ENCODE measurements at places on chromosomes 1 and 21.
A peak's percentile ranks its signal among the peaks of the same experiment; 100 is the strongest.

DNA sequence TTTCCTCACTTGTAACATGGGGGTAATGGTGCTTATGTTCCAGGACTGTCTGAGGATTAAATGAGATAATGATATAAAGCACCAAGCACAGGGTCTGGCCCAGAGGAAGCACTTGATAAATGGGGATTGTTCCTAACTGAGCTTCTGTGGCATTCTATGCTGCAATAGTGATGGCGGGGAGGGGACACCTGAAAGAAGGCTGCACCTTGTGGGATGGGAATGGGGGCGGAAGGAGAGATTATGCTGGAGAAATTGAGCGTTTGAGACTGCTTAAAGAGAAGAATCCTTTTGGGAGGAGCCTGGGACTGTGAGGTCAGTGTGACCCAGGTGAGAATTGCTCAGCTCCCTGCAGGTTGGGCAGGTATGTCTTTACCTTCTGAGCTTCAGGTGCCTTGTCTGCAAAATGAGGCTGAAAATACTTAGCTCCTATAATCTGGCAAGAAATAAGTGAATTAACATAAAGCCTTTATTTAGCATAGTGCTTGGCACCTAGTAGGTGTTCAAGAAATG, 55.9 kb upstream of the CTPS1 start:
- no peak for DNase-seq

DNA sequence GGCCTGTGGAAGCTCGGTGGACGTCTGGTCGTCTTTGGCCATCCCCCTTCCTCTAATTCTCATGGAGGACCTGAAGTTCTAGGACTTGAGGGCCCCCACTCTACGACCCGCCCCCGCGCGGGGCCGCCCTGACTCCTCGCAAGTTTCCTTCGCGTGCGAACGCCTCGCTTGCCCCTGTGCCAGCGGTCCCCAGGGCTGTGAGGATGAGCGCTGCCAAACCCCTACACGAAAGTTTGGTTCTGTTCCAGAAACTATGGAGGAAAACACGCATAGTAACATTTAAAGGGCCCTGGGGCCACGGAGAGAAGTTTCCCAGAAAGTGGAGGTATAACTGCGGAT, 304 bp upstream of the GNG12 start:
- no peak for DNase-seq

GRCh38 chr1:30650968-30651320, 72.4 kb downstream of the MATN1 start:
- no peak for DNase-seq

GRCh38 chr1:179365342-179366092, at the start of gene AXDND1:
TSS of gene AXDND1 (plus strand) at chr1:179365971. CDS start at chr1:179366510, 539 bp downstream.
- DNase-seq = peak; percentile 79

- no peak for DNase-seq
Observed at GRCh38 chr1:247406014-247406656, 9.8 kb upstream of the NLRP3 start.

DNA sequence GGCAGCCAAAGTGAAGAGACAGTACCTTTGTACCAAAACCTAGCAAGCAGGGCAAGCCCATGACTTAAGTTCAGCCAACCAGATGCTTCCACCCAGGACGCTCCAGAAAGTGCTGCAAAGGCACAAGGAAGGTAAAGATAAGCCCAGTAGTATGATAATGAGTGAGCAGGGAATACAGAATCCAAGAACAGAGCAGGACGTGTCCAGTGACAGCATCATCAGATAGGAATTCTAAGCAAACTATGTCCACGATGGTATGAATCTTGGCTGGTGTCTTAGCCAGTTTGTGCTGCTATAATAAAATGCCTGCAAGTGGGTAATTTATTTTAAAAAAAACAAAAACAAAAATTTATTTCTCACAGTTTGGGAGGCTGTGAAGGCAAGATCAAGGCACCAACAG, 13.6 kb downstream of the GJA4 start:
- DNase-seq = no peak

- no peak for DNase-seq
Observed at GRCh38 chr21:46031484-46031883, 49.9 kb downstream of the COL6A1 start.

DNA sequence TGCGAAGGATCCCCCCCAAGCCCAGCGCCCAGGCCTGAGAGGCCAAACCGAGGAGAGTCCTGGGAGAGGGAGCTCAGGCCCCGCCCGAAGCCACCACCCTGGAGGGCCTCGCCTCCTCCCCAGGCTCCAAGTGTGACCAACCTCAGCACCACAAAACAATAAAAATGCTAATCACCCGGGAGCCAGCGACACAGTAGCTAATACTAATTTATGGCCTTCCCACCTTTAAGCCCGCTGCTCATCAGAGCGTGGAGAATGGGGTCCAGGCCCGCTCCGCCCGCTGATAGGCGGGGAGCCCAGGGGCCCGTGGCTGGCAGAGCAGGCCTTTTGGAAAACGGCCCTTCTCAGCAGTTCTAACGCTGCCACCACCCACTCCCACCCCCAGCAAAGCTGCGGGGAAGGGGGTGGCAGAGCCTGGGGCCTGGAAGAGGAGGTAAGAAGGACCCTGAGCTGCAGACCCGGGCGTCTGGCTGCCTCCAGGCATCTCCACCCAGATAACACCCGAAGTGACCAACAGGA, 20.4 kb upstream of the TAS1R2 start:
- no peak for DNase-seq

DNA sequence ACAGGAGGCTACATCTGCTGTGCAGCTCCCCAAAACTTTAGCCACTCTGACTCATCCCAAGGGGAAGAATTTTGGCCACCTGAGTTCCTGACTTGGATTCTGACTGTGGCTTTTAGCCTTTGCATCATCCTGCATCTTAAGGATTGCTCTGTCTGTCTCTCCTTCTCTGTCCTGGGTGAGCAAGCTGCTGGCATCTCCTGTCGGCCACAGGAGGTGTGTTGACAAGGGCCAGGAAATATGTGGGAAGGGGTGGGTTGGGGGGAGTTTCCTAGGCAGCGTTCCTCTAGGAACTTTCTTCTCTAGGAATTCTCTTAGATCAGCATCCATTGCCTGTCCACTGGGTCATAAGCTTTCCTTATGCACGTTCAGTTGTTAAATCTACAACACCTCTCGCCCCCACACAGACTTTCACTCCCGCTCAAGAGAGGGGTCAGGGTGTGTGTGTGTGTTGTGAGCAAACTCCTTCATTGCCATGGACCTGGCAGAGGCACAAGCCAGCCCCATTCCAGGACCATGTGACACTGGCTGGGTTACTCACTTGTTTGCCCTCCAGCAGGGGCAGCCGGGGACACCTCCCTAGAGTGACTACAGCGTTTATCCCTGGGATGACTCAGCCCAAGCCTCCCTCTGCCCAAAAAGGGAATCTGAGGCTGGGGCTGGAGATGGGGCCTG, 145.0 kb upstream of the DUSP10 start:
- DNase-seq = no peak

GRCh38 chr1:34695580-34695979, 59.3 kb upstream of the GJB5 start:
- no peak for DNase-seq

DNA sequence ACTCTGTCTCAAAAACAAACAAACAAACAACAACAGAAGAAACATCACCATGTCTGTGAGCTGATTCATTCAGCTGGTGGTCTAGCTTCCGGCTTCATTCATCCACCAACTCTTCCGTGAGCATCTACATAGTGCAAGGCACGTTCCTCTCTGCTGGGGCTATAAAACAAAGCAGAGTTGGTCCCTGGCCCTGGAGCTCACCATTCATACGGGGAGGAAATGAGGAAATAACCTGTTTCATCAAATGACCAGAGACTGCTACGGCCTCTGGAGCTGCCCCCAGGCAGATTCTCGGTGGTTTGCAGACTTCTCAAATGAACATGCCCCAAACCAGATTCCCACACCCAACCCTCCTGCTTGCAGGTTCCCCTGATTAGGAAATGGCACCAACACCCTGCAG, 41.0 kb upstream of the ID3 start:
- no peak for DNase-seq

- DNase-seq = no peak
Observed at GRCh38 chr1:199202331-199202730, 563.5 kb downstream of the PTPRC start.

GRCh38 chr1:110337704-110338308, 1.4 kb upstream of the RBM15 start:
- peak; percentile 3 for DNase-seq

DNA sequence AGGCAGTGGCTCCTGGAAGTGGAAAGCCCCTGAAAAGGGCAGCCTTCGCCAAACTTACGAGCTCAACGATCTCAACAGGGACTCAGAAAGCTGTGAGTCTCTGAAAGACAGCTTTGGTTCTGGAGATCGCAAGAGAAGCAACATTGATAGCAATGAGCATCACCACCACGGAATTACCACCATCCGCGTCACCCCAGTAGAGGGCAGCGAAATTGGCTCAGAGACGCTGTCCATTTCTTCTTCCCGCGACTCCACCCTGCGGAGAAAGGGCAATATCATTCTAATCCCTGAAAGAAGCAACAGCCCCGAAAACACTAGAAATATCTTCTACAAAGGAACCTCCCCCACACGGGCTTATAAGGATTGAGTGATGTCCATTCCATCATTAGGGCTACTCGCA, 42.4 kb downstream of the PLPPR4 start:
- no peak for DNase-seq

- DNase-seq = no peak
Observed at GRCh38 chr1:96707023-96707422, 14.6 kb upstream of the PTBP2 start.

GRCh38 chr1:33282791-33283190, 26.5 kb downstream of the ZNF362 start:
- no peak for DNase-seq

DNA sequence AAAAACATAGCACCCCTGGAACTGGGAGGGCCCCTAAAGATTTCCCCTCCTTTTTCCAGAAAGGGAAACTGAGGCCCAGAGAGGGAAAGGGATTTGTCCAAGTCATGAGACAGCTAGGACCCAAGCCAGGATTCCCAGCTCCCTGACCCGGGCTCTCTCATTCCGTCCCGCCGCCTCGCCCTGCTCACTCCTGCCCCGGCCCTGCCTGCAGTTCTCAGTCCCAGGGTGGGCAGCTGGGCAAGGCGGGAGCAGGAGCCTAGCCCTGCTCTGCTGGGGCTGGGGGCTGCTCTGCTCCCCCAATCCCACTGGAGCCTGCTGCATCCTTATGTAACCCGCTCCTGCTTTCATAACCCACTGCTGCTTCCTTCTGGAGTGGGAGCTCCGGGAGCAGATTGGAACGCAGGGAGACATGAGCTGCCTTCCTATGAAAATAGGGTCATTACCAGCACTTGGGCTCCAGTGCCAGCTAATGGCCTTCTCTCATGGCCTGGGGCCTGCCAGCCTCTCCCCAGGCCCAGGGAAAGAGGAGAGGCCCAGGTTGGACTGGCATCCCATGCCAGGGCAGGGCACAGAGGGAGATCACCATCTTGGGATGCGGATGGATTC, 84.5 kb downstream of the CAMK2N1 start:
- no peak for DNase-seq

- DNase-seq = no peak
Observed at GRCh38 chr1:21321963-21322680, 31.9 kb upstream of the ECE1 start.

GRCh38 chr1:43444151-43444828, 9.4 kb downstream of the HYI start:
- DNase-seq = no peak

DNA sequence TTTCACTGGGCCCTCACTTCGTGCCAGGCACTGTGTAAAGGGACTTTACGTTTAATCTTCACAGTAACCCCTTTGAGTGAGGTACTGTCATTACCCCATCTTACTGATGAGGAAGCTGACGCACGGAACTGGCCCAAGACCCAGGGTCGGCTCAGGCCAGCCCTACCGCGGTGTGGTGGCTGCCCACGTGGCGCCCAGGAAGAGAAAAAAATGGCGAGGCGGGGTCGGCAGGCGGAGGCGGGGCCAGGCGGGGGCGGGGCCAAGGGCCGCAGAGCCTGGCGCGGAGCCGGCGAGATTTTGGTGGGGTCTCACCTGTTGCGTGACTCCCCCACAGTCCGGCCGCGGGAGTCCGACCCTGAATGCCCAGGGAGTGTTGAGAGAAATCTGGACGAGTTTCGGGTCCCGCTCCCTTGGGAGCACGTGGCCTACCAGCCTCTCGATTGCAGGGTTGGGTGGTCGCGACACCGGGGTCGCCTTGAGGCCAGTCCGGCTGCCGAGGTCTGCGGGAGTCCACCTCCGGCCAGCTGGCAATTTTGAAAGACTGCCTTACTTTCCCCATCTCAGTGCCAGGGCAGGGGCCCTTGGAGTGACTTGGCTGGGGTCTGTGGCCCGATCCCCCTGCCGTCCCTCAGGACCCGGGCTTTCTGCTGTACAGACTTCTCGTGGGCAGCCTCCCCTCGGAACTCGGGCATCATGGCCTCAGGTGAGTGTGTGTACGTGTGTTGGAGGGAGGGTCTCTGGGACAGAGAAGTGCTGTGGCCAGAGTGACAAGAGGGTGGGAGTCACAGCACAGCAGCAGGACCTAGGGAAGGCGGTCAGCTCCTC, at the start of the genes AMPD2 and GNAT2:
AMPD2 (plus strand) TSS at position 262 of the 825 bp plus-strand sequence. CDS start 1,339 bp downstream, outside the sequence.
GNAT2 (minus strand) TSS at position 41 of the 825 bp plus-strand sequence. CDS start 6,746 bp downstream, outside the sequence.
- peak; percentile 79 for DNase-seq

GRCh38 chr1:81920245-81920740, 119.6 kb downstream of the ADGRL2 start:
- DNase-seq = no peak

GRCh38 chr1:36525166-36525565, 42.5 kb upstream of the CSF3R start:
- DNase-seq = no peak

GRCh38 chr1:200971955-200972711, 51.4 kb downstream of the KIF21B start:
- peak; percentile 12 for DNase-seq

DNA sequence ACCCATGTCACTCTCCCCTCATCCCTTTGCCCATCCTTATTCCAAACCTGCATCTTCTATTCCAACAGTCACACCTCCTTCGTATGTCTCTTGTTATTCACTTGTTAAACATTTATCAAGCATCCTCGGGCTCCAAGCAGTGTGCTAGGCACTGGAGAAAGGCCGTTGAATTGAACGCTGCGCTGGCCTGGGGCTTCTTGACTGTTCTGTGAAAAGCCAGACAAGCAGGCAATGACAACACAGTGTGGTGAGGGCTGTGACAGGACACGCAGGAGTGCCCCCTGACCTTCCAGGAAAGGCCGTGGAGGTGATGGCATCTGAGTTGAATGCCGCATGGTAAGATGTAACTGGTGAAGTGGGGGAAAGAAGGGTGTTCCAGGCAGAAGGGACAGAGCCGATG, 19.2 kb downstream of the ETV3 start:
- DNase-seq = no peak

DNA sequence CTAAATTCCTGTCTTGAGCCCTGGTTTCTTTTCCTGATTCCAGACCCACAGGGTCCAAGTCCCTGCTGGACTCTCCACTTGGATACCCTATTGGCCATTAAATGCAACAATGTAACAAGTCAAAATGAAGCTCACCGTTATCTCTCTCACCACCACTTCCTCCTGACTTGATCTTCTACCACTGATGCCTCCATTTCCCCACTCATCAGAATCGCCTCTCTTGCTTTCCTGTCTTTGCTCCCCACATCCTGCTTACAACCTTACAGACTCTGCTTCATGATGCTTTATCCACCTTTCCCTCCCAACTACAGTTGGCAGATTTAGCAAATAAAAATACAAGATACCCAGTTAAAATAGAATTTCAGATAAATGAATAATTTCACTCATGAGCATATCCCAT, 343.8 kb downstream of the KCNH1 start:
- DNase-seq = no peak

Data from T-helper 22 cell (primary cell).